ENCODE measurements at places on chromosomes 7 and 10.

DNA sequence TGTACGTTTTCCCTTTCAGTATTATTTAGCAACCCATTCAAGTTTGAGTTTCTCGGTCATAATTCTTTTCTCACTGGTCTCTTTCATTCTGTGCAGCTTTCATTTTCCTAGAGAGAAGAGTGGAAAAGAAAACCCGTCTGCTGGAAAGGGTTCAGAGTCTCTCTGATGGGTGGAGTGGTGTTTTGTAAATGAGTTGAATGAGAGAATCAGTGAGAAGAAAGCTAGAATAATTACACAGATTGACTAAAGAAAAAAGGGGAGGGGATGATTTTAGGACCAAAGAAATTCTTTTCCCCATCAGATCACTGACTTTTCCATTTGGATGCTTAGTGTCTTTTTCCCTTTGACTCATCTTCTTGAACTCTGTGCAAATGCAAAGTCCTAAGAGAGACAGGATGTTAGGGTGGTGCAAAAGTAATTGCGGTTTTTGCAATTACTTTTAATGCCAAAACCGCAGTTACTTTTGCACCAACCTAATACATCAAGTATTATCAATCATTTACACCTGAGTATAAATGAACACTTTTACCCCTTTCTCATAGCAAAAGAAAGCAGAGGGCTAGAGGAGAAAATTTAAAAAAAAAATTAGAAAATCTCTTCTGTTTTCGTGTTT is 242.1 kb upstream of the SP4 start:
- DNase-seq, result no peak

- DNase-seq, result no peak
Measured at GRCh38 chr7:98785929-98786571, 83.8 kb downstream of the TMEM130 start.

- DNase-seq, result no peak
Measured at GRCh38 chr10:69838418-69838817, 36.7 kb downstream of the COL13A1 start.

DNA sequence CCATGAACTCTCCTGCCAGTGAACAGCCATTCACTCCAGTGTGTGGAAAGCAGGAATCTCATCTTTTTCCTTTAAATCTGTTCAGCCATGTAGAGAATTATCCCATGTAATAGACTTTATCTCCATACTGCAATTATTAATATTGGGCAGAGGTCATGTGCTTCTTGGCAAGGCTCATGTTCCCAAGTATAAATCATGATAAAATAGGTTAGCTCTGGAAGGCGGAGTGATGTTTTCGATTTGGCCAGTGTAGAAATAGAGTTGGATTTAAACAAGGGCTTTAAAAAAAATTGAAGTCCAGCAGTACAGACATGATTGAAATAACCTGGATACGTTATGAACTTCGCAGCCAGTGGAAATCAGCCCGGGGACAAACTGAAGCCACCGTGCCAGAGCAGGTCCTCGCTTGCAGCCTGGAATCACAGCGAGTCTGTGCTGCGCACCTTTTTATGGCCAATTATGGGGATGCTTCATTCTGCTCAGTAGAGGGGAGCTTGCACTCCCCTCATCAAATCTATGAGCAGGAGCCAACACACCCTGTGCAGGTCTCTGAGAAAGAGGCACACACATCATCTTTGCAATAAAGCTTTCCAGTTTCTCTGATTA is 654.0 kb upstream of the MKI67 start:
- no peak for DNase-seq

GRCh38 chr10:124963866-124964720 is 22.2 kb downstream of the ZRANB1 start:
- no peak for DNase-seq

- DNase-seq, result no peak
Measured at GRCh38 chr7:91916051-91916440, 24.6 kb upstream of the AKAP9 start.

- no peak for DNase-seq
Measured at GRCh38 chr10:95543459-95543858, 17.7 kb downstream of the SORBS1 start.
